H4 (cell line): ENCODE measurements at places on chromosomes 12 and 14. TPM values are rescaled to one million over a fixed set of nuclear protein-coding genes. Genes with fewer than 3 reads are reported as not detected.

DNA sequence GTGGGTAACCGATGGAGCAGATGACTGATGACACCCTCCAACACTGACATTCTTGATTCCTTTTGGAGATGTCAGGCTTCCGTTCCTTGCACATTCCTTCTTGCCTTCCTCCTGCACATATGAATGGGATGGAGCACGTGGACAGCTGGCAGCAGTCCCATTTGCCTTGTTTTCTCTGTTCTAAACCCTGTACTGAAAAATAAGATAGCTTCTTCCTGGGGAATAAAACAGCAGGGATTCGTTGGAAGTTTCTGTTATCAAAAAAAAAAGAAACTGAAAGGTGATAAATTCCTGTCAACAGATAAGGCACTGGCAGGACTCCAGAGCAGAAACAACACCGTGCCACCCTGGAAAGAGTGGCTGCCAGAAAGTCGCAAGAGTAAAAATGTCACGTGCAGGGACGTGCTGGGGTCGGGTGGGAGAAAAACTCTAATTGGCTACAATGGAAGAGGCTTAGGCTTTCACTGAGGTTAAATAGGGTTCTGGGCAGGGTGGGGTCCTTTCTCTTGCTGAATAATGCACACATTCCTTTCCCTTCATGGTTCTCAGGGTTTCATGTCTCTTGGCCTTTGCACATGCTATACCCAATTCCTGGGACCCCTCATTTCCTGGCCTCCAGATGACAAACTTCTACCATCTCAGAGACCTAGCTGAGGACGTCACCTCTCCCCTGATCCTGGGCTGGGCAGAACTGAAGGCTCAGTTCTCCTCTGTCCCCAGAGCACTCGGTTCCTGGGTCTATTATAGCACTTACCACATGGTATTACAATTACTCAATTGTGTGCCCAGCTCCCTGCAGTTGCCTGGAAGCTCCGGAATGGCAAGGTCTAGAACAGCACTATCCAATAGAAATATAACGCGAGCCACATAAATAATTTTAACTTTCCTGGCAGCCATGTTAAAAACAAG is 7.0 kb upstream of the NUAK1 start:
- DNase-seq, result no peak

Gene CLEC1A
- 0.50 and 1.4 TPM in 2 replicates for total RNA-seq

Gene VCPKMT
- 5.1 and 5.8 TPM in 2 replicates for total RNA-seq

Gene GPX2
- total RNA-seq, result not detected in 2 replicates

GRCh38 chr12:62562846-62563245 is 96.2 kb downstream of the MON2 start:
- DNase-seq, result no peak
